Naive thymus-derived CD8-positive, alpha-beta T cell (primary cell): ENCODE measurements at places on chromosomes 16 and 17. TPM values are rescaled to one million over a fixed set of nuclear protein-coding genes. Genes with fewer than 3 reads are reported as not detected.

- DNase-seq: peak; percentile 89
Measured at GRCh38 chr17:49556223-49556943, 19.3 kb upstream of the NXPH3 start.

- DNase-seq: no peak
Measured at GRCh38 chr16:50530277-50531236, 17.6 kb upstream of the NKD1 start.

The CRYM gene
- not detected for polyA plus RNA-seq

The SGF29 gene
- polyA plus RNA-seq: 50.4 TPM

The SGCA gene
- not detected for polyA plus RNA-seq

The CCL5 gene
- polyA plus RNA-seq: 41.5 TPM
